ENCODE measurements at places on chromosomes 5 and 9. TPM values are rescaled to one million over a fixed set of nuclear protein-coding genes. Genes with fewer than 3 reads are reported as not detected.

The SPINK13 gene
- not detected for total RNA-seq

The CTXN3 gene
- total RNA-seq: not detected

The LSM11 gene
- total RNA-seq: 9.2 TPM

The SHOC1 gene
- total RNA-seq: not detected

The PKD2L2 gene
- total RNA-seq: not detected

DNA sequence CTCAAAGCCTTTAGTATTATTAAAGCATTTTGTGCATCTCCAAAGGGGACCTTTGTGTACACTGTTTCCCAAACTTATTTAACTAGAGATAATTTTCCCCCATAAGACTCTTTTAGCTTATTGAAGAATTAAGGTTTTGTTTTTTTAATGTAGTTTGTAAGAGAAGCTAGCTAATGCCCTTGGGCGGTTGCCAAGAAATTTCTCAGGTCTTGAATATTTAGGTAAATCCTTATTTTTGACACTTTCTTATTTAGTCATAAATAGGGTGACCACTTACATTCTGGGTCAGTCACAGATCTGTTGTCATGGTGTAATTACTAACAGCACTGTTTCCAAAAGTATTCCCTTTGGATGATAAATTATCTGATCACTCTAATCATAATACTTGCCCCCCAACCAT, 27.2 kb downstream of the TNFAIP8 start:
- DNase-seq: no peak

DNA sequence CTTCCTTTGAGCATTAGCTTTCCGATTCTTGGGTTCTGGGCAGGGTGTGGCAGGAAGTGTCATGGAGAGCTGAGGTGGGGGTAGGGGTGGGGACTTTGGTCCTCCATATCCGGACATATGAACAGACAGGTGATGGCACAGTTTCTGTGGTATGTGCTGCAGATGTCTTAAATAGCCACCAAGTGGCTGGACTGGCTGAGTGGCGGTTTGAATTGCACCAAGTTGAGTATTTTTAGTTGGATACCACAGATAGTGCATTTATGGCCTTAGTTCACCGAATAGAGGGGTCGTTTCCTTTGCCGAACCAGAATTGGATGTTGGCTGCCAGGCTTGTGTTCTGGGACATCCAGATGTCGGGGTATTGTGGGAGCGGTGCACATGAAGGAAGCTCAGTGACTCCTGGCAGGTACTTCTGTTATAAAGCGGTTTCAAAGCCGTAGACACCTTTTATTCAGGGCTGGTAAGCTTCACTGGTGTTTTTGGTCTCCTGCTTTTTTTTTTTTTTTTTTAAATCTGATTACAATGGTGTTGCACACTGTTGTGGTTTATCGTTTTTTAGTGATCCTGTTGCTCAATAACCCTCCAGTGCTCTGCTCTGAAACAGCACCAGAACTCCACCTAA, 15.1 kb upstream of the TNFAIP8 start:
- peak; percentile 90 for DNase-seq

DNA sequence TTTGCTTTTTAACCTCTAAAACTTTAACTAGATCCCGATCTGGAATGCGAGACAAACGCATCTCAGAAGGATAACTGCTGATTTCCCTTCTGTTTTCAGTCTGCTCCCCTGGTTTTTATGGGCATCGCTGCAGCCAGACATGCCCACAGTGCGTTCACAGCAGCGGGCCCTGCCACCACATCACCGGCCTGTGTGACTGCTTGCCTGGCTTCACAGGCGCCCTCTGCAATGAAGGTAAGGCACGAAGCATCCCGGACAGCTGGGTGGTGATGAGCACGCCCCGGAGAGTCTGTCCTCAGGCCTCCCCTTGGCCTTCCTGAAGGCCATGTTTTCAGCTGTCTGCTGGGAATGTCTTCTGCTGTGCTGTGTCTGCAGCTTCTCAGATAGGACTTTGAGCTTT, 82.9 kb upstream of the PRRC1 start:
- DNase-seq: no peak

DNA sequence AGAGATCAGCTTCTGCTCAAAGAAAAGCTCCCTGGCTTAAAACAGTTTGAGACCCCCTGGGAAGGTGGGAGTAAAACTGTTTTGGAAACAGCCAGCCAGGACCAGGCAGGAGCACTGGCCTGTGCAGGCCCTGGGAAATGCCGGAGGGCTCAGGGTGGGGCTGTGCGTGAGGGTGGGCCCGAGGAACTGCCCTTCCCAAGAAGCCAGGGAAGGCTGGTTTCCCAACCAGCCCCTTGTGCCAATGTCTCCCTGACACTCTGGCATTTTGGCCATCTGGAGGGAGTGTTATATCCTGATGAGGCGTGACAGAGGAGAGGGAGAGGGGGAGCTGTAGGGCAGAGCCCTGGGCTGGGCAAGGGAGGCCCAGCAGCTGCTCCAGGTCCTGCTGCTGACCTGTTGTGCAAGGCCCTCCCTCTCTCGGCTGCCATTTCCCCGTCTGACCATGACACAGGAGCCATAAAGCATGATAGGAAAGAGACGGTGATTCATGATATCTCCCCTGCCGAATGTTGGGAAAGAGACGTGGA, 16.1 kb downstream of the OLFML2A start:
- no peak for DNase-seq

DNA sequence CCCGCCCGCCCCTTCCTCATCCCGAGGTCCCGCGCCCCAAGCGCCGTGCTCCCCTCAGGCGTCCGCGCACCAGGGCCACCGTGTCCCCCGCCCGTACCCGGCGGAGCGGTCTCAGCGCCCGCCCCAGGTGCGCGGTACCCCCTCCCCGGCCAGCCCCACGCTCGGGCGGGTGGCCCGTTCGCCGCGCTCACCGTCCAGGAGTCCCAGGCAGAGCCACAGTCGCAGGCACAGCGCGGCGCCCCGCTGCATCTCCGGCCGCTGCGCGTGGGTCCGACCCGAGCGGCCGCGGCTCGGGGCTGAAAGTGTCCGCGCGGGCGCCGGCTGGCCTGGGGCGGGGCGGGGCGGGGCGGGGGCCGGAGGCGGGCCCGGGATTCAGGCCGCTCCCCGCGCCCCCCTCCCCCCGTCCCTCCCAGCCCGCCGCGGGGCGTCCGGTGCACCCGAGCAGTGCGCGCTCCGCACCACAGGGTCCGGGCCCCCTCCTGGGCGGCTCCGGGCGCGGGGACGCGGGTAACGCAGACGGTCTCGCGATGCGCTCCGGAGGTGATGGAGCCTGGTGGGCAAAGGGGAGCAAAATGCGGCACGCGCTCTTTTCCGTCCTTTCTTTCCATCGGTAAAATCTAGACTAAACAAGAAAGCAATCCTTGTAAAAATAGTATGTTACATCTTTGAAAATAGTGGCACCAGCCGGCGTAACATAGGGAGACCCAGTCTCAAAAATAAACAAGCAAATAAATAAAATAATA, at the start of gene FLT4:
FLT4 (minus strand) TSS at position 304 of the 743 bp plus-strand sequence; CDS start at position 249, 55 bp downstream.
- no peak for DNase-seq

DNA sequence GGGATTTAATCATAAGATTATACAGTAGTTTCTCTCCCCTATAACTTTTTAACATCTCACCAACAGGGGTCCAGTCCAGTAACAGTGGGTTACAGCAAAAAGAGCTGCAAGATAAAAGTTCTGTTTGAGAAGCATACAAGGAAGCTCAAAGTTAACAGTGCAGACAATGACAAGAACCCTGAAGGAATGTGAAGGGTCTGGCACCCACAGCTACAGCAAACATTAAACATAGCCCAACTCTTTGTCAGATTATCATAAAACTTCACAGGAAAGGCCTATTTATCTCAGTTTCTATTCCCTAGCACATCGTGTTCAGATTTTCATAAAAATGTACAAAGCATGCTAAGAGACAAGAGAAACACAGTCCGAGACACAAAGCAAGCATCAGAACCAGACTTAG, 309.4 kb downstream of the DIRAS2 start:
- DNase-seq: no peak

- DNase-seq: no peak
Observed at GRCh38 chr5:43874772-43875171, 271.8 kb downstream of the NNT start.

DNA sequence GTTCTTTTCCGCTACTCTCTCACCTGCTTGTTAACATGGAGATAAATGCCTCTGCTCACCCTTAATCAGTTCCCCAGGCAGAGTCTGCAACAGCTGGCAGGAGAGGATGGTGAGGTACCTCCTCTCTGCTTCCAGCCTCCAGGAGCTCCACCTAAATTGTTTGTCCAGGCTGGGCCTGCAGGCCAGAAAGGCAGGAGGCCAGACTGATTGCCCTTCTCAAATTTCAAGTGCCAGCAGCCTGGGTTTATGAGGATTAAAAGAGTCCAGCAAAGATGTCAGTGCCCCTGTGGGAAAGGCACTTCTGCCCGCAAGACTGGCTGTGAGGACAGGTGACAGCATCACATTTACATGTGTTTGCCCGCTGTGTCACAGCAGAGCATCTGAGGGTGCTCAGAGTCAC, 19.8 kb downstream of the CORO2A start:
- no peak for DNase-seq

DNA sequence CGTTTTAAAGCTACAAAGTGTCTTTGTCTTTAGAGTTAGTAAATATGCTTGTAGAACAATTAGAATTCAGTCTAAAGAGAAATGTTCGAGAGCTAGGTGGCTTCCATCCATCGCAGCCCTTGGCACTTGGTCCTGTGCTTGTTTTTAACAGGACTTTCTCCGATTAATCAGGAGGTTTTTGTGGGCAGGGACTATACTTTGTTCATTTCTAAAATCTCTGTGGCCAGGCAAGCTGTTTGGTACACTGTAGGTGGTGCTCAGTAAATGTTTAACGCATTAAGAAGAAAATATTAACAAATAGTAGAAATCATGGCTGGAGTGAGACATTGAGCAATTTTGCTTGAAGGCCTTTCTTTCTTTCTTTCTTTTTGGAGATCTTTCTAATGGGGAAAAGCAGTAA, 20.8 kb downstream of the AGXT2 start:
- no peak for DNase-seq

DNA sequence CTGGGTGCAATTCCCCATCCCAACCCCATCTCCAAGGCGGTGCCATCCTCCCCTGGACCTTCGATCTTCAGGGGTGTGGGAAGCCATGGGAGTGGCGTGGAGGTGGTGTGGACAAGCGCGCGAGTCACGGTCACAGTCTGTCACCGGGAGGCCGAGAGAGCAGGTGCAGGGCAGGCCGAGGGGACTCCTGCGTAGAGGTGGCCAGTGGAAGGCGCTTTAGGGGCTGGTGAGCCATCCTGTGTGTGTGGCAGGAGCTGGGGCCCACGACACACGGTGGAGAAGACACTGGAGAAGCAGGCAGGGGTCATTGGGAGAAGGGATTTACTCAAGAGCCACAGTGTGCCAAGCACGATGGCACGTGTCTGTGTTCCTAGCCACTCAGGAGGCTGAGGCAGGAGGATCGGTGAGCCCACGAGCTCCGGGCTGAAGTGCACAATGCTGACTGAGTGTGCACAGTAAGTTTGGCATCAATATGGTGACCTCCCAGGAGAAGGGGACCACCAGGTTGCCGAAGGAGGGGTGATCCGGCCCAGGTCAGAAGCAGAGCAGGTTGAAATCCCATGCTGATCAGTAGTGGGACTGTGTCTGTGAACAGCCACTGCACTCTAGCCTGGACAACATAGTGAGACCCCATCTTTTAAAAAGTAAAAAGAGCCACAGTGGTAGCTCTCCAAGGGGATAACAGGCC, 145.1 kb upstream of the PHYKPL start:
- DNase-seq: no peak

DNA sequence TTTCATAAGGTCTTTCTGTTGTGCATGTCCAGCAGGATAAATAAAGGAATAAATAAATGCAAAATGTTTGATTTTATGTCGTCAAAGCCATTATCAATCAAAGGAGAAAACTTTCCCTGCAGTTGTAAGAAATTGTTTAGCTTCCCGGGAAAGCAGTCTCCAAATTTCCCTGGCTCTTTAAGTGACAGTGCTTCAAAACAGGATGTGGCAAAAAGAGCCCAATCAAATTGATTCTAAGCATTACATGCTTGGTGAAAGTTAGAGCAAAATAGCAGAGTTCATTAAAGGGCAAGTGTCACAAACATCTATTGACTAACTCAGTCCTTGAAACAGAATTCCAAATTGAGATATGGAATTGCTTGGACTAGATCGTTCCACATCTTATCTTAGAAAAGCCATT, 704.1 kb downstream of the PRELID2 start:
- no peak for DNase-seq

DNA sequence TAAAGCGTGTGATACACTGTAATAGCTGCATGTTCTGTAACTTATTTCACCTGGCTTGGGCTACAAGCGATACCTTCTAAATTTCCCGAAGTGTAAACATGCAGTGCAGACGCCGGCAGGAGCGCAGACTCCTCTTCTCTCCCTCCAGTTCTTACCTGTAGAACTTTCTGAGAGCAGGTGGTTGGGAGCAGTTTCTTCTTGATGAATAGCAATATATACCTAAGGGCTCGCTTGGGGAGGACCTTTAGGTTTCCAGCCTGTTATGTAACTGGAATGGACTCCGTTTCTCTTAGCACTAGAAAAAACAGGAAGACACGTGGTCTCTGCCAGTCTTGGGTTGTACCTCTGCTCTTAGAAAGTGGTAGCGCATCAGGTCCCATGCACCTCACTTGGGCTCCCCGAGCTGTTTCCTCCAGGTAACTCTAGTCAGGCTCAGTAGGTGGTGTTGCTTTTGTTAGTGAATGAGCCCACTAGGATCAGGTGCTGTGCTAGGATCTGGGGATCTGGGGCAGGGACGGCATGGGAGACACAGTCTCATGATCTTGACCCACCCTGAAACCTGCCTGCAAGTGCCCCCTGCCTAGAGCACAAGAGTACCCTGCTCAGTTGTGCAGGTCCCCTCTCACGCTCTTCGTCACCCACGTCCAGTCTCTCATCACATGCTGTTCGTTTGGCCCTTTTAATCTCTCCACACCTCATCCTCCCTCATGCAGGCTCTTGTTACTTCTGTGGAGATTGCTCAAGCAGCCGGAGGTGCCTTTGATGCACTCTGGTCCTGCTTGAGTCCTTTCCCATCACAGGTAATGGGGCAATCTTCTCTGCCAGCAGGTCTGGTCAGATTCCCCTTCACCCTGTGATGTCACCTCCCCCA, 2.8 kb downstream of the TENT4A start:
- peak; percentile 77 for DNase-seq

- DNase-seq: no peak
Observed at GRCh38 chr9:91577633-91578061, 154.0 kb upstream of the NFIL3 start.

- DNase-seq: peak; percentile 99
Observed at GRCh38 chr9:128218518-128219389, 15.6 kb downstream of the DNM1 start.

DNA sequence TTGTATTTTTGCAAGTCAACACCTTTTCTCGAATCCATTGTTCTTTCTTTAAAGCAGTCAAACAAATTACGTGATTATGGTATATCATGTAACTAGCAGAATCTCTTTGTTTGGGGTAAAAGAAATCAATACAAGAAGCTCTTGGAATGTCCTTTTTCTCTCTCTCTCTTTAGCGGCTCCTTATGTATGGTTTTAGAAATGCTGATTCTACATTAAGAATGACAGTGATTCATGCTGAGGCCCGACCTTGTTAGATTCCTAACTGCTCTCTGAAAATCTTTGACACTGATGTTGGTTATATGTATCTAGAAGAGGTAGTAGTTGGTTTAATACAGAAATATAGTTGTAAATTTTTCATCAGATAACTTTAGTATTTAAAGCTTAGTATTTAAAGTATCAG, 76.4 kb downstream of the SNX24 start:
- no peak for DNase-seq

GRCh38 chr5:152379331-152379730, 25.7 kb downstream of the NMUR2 start:
- DNase-seq: no peak
